ENCODE measurements at places on chromosomes 3 and 15. TPM values are rescaled to one million over a fixed set of nuclear protein-coding genes. Genes with fewer than 3 reads are reported as not detected.

DNA sequence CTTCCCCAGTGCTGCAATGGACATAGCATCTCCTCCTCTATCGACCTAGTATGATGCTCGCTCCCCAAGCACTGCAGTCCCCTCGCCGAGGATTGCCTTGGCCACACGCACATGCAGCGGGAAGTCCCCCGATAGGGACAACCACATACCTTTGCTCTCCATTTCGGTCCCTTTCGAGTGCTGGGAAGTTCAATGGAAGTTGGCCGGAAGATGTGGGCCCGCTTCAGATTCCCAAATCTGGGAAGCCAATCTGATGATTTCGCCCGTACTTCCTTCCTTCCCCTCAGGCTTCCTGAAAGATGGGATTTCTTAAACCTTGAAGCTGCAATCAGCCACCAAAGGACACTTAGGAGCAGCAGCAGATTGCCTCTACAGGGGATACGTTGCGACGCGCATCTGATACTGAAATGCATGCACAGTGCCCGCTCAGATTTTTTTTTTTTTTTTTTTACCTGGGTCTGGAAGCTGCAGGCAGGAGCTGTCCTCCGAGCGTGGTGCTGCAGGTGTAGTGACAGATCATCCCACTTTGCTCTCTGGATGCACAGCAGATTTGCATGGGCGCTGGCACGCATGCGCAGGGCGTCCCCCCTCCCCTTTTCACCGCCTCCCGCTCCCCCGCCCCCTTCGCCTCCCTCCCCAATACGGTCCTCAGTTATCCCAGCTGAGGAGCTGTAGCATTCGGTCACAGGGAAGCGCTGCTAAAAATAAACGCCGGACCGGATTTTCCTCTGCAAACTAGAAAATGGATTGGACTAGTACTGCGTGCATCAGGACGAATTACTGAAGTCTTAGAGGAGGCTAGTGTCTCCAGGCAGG, at the start of gene FGF12:
Gene FGF12 (minus strand): TSS at position 510 of the 816 bp plus-strand sequence.
- peak; percentile 50 for DNase-seq

- DNase-seq = no peak
These were observed 65.2 kb downstream of the NR2F2 start for GRCh38 chr15:96395687-96396086.

DNA sequence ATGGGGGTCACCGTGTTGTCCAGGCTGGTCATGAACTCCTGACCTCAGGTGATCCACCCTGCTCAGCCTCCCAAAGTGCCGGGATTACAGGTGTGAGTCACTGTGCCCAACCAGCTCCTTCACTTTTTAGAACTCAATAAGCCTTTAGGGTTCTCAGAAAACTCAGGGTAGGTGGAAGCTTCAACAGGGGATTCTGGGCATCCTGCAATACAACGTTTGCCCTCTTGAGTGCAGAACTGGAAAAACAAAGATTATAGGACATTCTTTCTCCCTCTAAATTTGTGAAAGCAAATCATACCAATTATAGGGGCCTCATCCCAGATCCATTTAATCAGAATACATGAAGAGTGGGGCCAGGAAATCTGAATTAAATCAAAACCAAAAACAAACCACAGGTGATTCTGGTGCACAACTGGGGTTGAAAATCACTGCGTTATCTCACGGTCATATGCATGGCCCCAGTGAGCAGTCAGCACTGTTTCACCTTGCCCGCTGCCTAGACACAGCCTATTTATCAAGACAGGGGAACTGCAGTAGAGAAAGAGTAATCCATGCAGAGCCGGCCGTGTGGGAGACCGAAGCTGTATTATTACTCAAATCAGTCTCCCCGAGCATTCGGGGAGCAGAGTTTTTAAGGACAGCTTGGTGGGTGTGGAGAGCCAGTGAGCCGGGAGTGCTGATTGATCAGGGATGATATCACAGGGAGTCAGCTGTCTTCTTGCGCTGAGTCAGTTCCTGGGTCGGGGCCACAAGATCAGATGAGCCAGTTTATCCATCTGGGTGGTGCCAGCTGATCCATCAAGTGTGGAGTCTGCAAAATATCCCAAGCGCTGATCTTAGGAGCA, 58.4 kb downstream of the TMEM44 start:
- peak; percentile 81 for DNase-seq

The USP50 gene
- 0.40 TPM for total RNA-seq

DNA sequence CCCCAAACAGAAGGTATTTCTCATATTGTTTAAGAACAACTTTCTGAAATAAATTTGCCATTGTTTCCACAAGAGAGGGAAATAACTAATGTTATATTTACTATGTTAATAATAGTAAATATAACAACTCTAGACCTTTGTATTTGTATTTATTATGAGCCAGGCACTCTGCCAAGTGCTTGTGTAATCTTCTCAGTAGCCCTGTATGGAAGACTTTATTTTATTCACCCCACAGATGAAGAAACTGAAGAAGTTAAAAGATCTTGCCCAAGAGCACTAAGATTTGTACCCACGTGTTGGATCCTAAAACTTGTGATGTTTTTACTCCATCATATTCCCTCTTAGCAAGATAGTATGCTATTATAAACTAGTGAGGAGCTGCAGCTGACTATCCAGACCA, 12.0 kb upstream of the GNB4 start:
- no peak for DNase-seq

The CHST2 gene
- total RNA-seq = 2.9 TPM

- DNase-seq = no peak
These were observed 445.3 kb downstream of the C3orf38 start for GRCh38 chr3:88595026-88595425.

DNA sequence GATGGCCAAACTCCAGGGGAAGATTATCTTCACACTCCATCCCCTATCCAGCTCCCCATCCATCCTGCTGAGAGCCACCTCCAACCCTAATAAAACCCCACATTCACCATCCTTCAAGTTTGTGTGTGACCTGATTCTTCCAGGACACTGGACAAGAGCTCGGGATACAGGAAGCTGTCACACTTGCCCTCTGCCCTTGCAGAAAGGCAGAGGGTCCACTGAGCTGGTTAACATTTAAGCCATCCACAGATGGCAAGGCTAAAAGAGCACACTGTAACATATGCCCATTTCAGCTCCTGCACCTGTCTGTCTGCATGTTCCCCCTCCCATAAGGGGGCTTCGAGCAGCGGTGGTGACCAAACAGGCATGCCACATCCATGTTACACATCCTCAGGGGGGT, 29.8 kb downstream of the SETMAR start:
- DNase-seq = no peak

DNA sequence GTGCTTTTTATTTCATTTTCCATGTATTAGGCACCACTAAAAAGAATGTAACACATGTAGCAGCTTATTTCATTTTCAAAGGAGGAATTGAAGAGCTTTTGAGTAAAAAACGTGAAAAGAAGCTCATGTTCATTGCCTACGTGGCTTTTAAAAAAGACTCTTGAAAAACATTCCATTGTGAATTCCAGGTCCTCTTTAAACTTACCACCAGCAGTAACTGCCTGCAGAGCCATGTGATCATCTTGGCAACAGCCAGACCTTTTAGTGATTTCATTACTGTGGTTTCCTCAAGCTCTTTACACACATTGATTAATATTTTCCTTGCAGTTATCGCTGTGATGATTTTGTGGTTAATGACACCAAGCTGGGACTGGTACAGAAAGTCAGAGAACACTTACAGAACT, 43.8 kb upstream of the FBXL22 start:
- DNase-seq = peak; percentile 99

The ITGB5 gene
- total RNA-seq = 304 TPM
